Cortex of kidney (tissue), 1 donor: ENCODE measurements at places on chromosomes 11 and 22.

DNA sequence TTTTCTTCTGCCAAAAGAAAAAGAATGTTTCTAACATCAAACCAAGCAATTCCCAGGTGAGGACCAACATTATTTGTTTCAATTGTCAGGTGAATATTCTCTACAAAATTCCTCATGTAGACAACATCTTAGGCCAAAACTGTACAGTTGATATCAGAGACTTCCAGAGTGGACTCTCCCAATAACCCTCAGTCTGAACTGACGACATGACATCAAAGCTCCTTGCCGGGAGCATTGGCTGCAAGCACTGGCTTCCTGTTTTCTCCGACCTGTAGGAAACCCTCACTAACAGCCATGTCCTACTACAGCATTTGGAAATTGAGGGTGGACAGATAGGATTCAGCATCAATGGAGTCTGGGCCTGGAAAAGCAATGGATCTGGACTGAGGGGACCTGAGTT is 30.5 kb upstream of the MRGPRX1 start:
- DNase-seq: no peak

DNA sequence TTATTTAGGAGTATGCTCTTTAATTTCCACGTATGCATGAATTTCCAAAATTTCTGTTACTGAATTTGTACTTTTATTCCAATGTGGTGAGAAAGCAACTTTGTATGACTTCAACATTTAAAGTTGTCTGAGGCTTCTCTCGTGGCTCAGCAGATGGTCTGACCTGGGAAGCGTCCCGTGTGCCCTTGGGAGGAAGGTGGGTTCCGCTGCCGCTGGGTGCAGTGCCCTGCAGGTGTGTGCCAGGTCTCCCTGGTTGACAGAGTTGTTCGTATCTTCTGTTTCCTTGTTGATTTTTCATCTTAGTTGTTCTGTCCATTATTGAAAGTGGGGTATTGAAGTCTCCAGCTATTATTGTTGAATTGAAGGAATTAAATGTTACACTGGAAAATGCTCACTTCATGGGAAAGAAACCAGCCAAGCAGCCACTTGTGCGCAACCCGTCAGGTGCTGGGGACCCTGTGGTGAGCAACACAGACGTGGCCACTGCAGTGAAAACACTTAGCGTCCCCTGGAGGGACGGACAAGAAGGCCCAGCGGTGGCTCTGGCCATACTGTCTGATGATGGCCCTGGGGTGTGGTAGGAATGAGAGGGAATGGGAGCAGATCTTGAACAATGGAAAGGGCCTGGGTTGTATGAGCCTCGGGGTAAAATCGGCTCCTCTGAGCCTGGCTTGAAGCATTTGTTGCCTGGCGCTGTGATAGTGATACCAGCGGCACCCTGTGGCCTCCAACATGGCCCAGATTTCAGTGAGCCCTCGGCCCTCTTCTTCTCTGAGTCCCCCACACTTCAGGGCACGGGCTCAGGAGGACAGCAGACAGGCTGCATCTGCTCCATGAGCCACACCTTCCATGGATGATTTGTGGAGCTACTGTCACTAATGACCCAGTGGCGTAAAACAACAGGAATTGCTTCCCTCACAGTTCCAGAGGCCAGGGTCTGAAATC is 31.5 kb upstream of the KRTAP5-7 start:
- DNase-seq: no peak

GRCh38 chr22:48498526-48499331 is 1328.9 kb downstream of the BRD1 start:
- no peak for DNase-seq

DNA sequence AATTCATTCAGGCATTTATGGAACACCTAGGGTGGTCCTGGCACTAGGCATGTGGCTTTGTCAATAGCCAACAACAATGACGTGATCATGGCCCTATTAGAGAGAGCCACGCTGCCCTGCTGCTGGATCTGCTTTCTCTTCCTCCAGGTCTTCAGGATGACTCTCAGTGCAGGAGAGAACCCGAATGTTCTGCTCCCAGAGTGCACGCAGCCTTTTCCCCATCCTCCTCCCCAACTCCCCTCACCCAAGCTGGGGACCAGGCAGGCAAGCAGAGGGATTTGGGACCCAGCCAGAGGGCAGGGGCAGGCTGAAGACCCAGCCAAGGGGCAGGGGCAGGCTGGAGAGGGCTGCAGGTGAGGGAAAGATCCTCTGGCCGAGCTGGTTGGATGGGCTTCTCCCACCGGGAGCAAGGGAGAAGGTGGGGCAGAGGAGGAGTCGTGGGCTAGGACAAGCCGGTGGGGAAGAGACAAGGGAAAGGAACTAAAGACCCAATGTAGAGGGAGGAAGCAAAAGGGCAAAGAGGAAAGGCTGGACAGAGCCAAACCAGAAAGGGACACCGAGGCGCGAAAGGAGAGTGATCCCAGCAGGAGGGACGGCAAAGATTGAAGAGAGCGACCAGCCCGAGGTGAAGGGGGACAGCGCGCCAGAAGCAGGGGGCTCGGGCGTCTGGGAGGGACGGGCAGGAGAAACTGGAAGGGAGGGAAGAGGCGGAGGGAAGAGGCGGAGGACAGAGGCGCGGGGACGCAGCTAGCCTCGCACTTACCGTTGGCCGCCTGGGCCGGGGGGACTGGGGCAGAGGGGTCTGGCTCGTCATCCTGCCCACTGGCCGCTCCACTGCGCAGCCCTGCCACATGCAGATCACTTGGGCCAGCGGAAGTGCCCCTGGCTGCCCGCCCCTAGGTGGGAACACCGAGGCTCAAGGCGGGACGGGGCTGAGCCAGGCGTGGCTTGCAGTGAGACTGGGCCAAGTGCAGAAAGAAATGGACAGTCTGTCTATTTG is at the start of gene KCTD14:
TSS of gene KCTD14 (minus strand) at position 880 of the 1,000 bp plus-strand sequence. CDS start at position 853, 27 bp downstream.
- no peak for DNase-seq

GRCh38 chr11:19027829-19028595 is 32.5 kb downstream of the MRGPRX2 start:
- DNase-seq: no peak

DNA sequence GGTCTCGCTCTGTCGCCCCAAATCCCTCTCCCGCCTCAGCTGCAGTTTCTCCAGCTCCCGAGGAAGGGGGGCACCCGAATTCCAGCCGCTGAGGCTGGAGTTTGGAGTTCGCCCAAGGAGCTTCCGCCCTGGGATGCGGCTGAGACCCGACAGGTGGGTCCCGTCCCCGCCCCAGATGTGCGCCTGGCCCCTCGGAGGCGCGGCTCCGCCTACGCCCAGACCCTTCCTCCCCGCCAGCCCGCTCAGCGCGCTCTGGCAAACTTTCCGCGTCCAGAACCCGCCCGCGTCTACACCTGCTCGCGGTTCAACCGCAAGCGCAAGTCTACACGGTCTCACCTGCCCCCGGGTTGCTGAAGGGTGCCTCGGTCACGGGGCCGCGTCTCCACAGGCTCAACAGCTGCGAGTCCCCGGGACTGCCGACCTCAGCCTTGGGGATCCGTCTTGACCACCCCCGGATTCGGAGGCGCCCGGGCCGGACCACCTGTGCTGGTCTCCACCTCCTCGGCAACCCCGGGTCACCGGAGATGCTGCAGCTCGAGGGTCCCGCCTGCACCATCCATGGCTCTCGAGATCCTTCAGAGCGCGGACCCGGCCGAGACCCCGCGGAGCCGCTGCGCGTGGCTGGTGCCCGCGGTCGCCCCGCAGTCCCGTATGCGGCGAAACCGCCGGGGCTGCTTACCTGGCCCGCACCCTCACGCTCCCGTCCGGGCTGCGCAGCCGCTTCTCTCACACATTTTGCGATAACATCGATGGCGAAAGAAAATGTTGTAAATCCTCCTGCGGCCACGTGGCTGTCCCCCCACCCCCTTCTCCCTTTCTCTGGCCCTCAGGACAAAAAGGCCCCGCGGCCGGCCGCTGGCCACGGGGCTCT is 63.6 kb downstream of the NFAM1 start:
- no peak for DNase-seq
